ENCODE measurements at places on chromosomes 1 and 21.

DNA sequence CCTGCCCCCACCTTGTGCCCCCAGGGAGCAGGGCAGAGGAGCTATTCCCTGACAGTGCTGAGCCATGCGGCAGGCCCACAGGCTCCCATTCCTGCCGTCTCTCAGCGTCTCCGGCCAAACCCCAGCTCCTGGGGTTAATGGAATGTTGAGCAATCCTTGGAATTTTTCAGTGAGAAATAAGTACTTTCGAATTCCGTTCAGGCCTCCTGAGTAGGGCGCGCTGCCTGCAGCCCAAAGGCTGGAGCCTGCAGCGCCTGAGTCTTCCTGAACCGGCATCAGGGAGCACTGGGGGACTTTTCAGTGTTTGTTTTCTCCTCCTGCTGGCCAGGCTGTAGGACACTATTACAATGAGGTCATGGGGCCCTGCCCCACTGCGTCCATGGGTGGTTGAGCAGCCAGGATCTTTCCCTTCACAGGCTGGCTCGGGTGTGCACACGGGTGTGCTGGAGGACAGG lies 33.3 kb upstream of the CSF1 start:
- DNase-seq, result no peak

DNA sequence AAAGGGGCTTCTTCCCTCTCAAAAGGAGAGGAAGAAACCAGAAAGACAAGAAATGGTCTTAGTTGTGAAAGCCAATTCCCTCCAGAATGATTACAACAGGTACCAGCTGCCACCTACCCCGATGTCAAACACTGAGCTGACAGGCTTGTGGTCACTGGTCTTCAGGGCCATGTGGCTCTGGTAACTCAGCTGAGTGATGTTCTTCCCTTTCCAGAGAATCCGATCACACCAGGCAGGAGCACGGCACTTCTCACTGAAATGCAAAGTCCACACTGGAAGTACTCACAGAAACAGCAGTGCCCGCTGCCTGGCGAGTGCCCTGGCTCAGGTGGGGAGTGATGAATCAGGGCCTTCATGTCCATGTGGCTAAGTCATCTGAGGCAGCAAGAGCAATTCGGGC lies 18.7 kb upstream of the MTF1 start:
- DNase-seq, result no peak

DNA sequence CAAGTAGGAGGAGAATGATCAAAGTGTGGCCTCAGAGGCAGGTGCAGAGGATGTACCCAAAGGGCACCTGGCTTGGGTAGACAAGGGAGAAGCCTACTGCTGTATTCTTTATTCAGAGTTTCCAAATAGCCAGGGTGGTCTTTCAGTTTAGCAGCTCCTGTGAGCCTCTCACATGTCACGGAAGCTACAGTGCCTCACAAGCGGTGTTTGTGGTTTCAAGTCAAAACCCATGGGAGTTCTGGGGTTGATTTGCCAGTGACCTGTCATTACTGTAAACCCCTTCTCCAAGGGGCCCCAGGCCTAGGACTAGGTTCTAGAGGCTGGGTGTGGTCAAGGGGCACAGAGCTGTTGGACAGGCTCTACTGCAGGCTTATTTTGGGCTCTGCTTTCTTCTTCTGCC lies 10.2 kb upstream of the IL10 start:
- DNase-seq, result peak; percentile 35

GRCh38 chr1:199857108-199857507 lies 170.4 kb upstream of the NR5A2 start:
- no peak for DNase-seq

DNA sequence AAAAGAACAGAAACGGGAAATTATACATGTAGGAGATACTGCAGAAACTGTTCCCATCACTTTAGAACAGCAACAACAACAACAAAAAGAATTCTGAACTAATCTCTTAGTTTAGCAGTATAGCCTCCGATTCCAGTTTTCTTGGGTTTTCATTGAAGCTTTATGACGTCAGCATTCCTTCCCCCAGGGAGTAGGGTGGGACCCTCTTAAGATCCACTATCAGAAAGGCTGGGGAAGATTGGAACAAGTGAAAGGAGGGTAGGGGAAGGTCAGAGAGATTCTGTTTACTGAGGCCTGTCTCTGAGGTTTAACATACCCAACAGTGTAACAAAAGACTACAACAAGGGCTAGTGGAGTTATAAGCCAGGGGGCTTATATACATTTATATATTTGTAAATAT lies 121.4 kb upstream of the OLFM3 start:
- DNase-seq, result no peak

- DNase-seq, result no peak
Measured at GRCh38 chr1:25758466-25759070, 41.4 kb upstream of the SELENON start.

DNA sequence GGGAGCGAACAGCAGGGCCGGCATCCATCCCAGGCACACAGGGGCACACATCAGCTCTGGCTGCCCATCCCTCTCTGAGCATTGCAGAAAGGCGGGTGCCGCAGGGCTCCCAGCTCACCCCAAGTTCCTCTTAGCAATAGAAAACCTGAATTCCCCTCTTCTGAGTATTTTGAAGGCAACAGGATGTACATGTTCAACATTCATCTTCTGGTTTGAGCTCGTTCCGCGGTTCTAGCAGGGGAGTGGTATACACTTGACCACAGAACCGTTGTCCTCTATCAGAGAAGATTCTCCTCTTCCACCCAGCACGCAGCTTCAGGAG lies 23.6 kb downstream of the ACTA1 start:
- DNase-seq, result no peak

DNA sequence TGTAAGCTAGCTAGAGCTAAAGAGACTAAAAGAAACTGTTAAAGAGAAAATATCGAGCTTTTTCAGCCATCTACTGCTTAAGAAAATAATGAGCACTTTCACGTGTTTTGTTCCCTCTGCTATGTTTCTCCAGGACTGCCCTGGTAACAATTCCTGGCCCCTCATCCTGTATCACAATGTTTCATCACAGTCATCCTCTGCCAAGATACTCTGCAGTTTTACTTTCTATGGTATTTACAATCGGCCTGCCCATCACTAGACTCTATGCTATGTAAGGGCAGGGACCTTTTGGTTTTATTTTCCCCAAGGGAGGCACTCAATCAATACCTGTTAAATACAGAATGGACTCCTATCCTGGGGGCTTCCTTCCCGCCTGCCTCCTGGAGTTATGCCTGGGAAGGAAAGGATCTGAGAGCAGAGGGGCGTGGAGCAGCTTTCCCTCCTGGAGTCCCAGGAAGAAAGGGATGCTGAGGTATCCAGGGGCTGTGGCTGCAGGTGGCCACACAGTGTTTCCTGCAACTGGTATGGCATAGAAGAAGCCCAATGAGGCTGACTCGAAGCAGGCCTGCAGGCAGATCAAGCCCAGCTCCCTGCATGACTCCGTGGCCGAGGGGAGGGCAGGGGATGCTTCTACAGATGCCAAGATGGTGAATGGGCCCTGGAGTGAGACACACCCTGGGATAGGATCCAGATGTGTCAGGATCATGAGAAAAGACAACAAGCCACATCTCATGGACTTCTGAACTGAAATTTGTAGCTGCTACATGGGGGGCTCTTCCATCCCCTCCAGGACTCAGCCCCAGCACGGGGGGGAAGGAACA lies 52.9 kb downstream of the MATN1 start:
- DNase-seq, result no peak

DNA sequence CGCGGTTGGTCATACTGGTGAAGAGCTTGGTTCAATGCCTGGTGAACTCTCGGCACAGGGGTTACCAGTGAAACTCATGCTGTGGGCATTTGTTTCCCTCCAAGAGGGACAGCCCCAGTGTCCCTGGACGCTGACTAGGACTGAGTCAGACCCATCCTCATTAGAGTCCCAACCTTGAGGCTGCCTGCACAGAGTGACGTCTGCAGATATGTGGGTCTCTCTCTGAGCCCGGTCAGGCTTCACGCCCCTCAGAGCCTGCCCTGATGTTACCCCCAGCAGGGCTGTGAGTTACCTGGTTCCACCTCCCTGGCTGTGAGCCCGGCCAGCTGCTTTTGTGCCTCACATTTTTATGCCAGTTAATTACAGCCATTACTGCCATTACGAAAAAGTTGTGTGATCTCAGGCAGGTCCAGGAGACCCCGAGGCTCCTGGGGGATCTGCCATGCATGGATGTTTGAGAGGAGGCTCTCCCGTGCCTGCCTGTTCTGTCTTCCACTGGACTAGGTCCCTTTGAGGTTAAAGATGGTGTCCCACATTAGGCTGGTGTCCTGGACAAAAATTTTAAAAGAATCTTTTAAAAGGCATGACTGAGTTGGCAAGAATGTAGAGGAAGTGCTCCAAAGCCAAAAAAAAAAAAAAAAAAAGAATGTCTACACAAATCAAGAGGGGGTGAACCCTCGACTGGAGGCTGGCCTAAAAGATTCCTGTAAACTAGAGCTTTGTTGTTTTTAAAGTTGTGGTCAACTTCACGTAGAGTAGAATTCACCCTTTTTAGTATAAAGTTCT lies 36.6 kb upstream of the PADI1 start:
- DNase-seq, result no peak

GRCh38 chr1:16155537-16156410 lies at the start of gene EPHA2:
TSS of gene EPHA2 (minus strand) at chr1:16156069. CDS start at chr1:16155932, 137 bp downstream.
- DNase-seq, result no peak

- DNase-seq, result no peak
Measured at GRCh38 chr1:78892260-78892840, 114.2 kb downstream of the ADGRL4 start.

DNA sequence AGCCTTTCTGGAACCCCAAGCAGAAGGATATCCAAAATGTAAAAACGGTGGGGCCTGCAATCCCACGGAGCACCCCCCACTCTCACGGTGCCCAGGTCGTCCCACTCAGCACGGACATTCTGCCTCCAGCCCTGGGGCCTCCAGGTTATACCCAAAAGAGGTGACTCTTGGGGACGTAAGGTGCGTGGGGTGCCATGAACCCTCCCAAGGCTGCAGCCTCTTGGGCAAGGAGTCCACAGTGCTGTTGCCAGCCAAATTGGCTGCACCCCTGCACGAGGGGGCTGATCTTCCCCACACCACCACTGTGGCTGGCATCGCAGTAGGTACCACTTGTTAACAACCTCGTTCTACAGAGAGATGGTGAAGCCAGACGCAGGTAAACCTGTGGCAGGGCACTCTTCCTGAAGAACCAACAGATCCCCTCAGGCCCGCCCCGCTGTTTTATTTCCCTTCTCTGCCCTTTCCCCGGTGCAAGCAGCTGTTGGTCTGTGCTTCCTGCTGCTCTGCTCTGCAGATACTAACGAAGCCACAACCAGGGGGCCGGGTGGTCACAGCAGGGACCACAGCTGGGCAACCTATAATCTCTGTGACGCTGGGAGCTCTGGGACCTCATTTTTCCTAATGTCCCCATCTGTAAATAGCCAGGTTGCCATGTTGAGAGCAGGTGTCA lies 8.7 kb downstream of the TFF3 start:
- no peak for DNase-seq

GRCh38 chr1:206555473-206555935 lies 48.2 kb downstream of the RASSF5 start:
- DNase-seq, result peak; percentile 63

DNA sequence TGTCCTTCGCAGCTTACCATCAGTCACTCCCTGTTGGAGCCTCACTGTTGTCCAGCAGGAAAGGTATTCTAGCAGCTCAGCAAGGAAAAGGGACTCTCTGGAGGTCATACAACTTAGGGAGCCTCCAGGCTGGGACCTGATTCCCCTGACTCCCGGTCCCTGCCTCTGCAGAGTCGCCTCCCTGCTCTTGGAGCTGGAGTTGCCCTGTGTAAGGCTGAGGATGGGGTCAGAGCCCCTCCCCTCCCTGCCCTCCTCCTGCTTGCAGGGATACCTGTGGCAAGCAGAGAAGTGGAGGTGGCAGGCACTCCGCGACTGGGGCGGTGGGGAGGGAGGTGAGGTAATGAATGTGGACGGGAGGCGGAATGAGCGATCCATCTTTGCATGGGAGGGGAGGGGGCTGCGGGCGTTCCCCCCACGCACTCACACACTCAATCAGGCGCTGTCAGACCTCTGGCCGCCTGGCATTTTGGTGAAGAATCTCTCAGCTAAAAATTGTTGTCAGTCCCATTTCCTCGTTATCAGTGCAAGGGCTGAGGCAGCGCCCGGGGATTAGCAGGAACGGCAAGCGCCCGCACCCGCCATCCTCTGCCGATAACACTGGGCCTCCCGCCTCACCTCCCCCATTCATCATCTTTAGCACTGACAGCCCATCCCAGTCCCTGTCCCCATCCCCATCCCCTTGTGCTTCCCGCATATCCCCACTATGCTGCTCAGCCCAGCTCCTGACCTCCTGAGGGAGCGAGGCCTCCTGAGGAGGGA lies 64.3 kb downstream of the TMEM53 start:
- DNase-seq, result no peak

DNA sequence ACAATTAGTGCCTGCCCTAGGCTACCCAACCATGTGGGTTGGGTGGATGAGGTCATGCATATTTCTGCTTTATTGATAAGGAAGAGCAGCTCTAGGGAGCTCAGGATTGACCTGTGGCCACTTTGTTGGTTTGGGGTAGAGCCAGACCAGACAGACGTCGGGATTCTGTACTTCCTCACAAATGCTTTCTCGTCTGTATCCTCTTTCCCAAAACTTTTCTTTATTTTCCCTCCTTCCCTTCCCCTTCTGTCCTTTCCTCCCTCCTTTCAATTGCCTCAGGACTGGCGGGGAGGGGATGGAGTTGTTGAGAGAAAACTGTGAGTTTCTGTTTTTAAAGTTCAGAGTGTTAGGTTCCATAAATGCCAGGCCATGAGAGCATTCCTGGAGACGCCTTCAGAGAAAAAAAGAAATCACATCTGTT lies 68.0 kb downstream of the UCK2 start:
- no peak for DNase-seq

DNA sequence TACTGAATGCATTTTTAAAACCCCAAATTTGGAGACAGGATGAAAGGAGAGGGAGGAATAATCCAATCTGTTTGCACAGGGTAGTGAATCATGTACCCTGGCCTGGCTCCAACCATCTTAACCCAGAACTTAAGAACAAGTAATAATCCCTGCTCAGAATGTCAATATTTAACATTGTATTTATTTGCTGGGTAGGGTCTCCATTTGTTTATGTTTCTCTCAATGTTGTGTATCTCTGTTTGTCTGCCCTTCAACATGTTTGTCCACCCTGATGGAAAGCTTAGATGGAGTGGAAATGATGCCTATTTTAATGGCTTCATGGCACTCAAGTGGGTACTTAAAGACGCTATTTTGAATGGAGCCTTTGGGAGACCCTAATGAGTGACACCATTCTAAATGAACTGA lies 54.4 kb upstream of the CDC42BPA start:
- DNase-seq, result no peak

DNA sequence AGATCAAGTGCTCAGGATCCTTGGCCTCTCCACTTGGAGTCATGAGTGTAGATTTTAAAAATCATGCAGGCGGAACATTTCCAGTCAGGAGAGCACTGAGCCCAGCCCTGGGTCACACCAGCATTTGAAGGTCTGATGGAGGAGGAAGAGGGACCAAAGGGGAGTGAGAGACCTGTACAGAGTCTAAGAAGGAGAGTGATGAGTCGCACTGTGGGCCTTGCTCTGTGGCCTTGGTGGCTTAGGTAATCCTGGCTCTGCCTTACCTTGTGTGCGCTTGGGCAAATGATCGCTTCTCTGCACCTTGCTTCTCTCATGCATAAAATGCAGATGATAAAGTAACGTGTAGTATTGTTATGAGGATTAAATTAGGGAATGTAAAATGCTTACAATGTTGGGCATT lies 225.3 kb downstream of the SDCCAG8 start:
- no peak for DNase-seq

- DNase-seq, result no peak
Measured at GRCh38 chr1:51242546-51242945, 6.5 kb downstream of the RNF11 start.
